Breast epithelium (tissue), 4 donors: ENCODE measurements at places on chromosomes 2 and 18.
A peak's percentile ranks its signal among the peaks of the same experiment; 100 is the strongest.

DNA sequence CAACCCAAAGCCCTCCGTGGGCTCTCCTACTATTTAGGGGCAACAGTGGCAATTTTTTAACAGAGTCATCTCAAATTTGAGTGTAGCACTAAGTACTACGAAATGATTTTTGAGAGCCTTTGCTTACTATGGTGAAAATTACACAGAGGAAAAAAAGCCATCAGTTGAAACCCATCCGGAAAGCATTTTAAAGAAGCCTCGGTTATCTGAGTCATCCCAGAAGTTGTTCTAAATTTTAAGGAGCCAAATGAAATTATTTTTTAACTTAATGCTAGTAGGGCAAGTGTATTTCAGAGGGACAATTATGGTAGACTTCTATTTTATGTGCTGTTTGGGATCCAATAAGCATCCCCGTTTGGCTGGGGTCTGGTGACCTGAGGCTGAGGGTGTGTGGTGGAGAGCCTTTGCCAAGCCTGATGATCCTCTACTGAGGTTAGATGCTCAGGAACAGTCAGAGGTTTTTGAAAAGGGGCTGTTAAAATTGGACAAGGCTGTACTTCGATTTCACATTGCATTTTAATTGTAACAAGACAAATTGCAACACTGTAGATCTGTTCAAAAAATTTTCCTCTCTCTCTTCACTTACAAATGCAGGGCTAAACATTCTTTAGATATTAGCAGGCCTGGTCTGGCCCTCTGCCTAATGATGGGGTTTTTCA is 47.0 kb downstream of the RAPGEF4 start:
- peak overlapping the region; percentile 42 for H3K27ac ChIP-seq
- DNase-seq, result no peak
- no peaks in the 10 kb centered on the region for H3K27me3 ChIP-seq
- peaks cover 2% of the 10 kb centered on the region for H3K4me1 ChIP-seq

DNA sequence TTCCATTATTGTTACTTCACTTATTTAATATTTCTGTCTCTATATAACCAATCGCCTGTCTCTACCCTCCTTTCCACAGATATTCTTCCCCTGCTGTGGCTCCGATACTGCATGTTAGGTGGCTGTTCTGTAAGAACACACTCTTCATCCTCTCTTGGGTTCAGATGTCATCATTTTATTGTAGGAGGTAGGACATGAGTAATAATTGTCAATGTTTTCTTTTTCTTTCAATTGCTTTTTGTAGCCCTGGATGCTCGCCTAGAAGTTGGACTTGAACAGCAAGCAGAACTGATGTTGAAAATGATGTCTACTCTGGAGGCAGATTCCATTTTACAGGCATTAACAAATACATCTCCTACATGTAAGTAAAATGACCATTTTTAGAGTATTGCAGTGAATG is 128.6 kb downstream of the BIRC6 start:
- no peak overlapping the region for H3K27ac ChIP-seq
- no peaks in the 10 kb centered on the region for H3K4me1 ChIP-seq
- no peaks in the 10 kb centered on the region for H3K27me3 ChIP-seq
- no peak for DNase-seq

DNA sequence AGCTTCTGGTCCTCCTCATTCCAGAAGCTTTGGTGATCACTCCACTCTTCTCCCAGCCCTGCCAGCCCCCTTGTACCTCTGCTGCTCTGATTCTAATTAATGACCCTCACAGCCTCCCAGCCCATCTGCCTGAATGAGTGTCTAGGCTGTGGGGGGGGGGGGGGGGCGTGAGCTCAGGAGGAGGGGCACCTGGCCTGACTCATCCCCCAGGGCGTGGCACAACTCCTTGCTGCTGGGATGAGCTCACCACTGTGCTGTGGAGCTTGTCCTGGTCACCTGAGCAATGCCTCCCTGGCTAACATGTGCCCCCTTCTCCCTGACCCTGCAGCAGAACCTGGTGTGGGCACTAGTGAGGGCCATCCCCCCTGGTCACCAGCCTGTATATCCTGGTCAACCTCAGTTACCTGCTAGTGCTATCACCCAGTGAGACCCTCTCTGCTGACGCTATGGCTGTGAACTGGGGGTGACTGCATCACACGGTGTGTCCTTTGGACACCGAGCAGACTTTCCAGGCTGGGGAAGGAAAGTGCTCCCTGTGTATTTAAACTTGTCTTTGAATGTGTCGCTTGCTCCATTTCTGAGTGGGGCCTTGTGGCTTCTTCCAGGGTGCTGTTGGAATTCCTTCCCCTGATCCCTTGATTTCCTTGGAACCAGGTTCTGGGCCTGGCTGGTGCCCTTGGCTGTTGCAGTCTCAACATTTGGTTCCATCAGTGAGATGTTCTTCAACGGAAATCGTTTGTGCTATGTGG is 41.5 kb upstream of the PUM2 start:
- no peak for DNase-seq
- no peak overlapping the region for H3K4me3 ChIP-seq
- no peaks in the 10 kb centered on the region for H3K36me3 ChIP-seq
- no peak overlapping the region for H3K27ac ChIP-seq

GRCh38 chr2:8684878-8685696 is 3.2 kb downstream of the ID2 start:
- H3K4me3 ChIP-seq, result peak overlapping the region; percentile 85
- no peaks in the 10 kb centered on the region for H3K4me1 ChIP-seq
- no peaks in the 10 kb centered on the region for H3K27me3 ChIP-seq

GRCh38 chr18:14577971-14578370 is 34.6 kb upstream of the POTEC start:
- no peak overlapping the region for H3K4me3 ChIP-seq
- H3K27ac ChIP-seq, result no peak overlapping the region
- H3K27me3 ChIP-seq, result no peaks in the 10 kb centered on the region
- no peaks in the 10 kb centered on the region for H3K4me1 ChIP-seq
- DNase-seq, result no peak
